ENCODE measurements at places on chromosomes 2 and 18.

GRCh38 chr18:50700245-50701165, 119.3 kb downstream of the MRO start:
- DNase-seq = no peak

DNA sequence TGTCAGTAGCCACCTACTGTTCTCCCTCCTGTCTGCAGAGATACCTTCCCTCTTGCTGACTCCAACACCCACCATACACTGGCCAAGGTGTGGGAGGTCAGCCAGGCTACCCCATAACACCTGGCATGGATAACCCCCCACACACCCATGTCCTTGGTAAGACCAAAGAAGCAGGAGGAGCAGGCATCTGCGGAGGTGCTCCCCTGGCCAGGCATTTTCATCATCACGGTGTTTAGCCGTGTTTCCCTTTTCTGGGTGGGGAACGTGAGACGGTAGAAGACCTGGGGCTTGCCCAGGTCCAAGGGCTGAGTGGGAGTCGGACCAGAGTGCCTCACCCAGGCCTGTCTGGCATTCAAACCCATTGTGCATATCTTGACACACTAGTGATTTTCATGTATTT, 150.3 kb downstream of the SMAD7 start:
- DNase-seq = no peak

DNA sequence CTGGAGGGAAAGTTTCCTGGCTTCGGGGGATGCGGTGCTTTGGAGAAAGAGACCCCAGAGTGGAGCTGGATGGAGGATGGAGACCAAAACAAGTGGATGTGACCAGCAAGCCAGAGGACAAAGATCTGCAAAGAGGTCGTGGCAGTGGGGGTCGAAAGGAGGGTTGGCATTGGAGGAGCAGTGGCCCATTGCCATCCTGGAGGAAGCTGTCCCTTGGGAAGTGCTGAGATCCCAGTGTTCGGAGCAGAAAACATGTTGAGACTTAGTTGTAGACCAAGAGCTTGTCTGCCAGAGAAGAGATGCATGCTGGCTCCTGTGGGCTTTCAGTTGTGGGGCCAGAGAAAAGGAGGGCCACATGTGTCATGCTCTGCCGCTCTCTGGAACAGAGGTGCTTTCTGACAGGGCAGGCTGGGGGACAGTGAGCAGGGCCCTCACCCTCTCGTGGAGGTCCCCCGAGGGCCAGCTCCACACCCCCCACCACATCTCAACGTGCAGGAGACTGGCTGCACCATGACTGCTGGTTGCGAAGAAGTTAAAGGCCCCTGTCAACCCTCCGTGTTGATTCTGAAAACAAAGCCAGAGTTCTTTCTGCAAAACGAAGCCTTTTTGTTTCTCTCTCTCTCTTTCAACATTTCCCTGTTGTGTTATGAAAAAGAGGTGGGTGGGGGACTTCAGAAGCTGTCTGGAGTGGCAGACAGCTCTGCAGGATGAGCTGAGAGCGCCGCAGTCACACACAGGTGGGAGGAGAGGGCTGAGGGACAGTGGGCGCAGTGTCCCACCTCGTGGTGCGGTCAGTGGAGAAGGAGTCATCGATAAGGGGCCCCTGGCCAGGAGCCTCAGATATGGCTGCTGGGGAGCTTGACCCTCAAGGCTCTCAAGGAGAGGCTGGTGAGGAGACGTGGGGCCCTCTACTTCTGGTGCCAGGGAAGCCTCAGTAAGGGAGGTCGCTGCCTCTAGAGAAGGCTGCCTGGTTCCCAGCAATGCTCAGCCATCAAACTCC, 77.6 kb upstream of the BCL2L11 start:
- DNase-seq = no peak

- DNase-seq = no peak
Observed at GRCh38 chr2:8489751-8490150, 192.1 kb upstream of the ID2 start.

- DNase-seq = peak; percentile 95
Observed at GRCh38 chr18:59957957-59958356, 58.2 kb downstream of the PMAIP1 start.

- DNase-seq = no peak
Observed at GRCh38 chr2:120613742-120614571, 121.7 kb upstream of the GLI2 start.

- DNase-seq = no peak
Observed at GRCh38 chr2:205803500-205803899, 121.2 kb downstream of the NRP2 start.

DNA sequence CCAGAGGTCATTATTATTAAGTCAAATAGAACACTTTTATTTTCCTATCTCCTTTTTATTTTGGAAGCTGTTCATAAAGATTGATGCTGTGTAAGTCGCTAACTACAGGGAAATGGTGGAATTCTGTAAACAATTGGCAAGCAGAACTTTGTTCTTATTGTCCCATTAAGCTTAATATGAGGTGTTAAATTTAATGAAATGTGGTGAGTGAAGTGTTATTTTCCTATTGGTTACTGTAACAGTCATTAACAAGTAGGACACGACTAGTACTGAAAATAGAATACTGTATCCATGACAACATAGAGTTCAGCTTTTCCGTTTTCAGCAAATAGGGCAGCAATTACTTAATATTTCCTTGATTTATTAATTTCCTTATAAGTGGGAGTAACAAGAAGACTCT, 279.1 kb upstream of the ZEB2 start:
- no peak for DNase-seq

- no peak for DNase-seq
Observed at GRCh38 chr2:151862700-151863099, 34.5 kb upstream of the ARL5A start.

DNA sequence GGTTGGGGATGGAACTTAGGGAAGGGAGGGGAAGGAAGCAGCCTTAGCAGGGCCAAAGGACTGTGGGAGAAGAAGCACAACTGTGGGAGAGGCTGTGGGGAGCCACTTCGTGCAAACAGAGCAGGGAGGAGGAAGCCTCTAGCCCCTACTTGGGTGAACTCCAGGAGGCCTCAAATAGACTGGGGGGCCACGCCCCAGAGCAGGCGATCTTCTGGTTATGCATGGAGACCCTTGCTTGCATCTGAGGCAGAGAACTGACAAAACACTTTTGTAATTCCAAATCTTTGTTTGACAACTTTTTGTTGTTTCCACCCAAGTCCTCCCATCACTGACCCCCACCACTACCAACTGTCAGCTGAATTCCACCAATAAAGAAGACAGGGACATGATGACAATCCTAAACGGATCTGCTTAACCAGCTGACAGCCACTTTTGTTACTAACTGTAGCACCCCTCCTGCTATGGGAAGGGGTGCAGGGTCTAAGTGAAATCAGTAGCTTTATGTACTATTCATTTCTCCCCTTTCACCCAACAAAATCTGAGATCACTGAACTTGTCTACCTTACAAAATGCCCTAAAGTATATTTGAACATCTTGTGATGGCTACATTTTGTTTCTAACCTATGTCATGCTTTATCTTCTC, 80.5 kb upstream of the CPO start:
- DNase-seq = no peak

GRCh38 chr2:88350331-88351248, 101.9 kb downstream of the FOXI3 start:
- DNase-seq = peak; percentile 4

DNA sequence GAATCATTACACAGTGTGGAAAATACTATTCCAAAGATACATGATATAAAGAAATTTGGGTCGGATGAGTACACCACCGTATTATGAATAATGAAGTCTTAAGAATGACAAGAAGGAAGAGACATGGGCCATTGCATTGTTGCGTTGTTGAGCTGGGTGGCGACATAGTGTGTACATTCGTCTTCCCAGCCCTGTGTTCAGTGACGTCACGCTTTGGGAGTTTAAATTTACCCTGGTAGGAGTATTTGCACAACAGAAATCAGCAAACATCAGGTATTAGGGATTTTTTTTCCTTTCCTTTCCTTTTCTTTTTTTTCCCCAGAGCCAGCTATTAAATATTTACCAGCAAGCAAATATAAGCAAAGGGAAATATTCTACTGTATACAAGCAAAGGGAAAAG, 347.2 kb upstream of the NETO1 start:
- no peak for DNase-seq

DNA sequence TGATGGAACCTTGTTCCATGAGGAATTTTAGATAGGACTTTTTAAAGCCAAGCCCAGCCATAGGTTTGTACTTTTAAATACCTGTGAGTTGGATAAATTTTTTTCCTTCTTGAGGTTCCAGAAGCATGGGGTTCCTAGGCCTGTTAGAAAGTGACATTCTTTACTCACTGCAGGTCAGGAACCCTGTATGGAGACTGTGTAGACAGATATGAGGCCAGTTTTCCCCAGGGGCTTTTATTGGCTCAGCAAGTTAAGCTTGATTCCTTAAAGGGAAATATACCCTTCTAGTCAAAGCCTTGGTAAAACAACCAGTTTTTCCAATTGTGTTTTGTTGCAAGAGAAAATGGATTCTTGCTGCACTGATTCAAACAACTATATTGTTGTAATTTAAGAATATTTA, 38.4 kb upstream of the GMCL1 start:
- DNase-seq = no peak

GRCh38 chr2:99256677-99257076, 1.2 kb upstream of the LYG2 start:
- no peak for DNase-seq

GRCh38 chr2:69776886-69777785, 35.2 kb downstream of the ANXA4 start:
- no peak for DNase-seq

DNA sequence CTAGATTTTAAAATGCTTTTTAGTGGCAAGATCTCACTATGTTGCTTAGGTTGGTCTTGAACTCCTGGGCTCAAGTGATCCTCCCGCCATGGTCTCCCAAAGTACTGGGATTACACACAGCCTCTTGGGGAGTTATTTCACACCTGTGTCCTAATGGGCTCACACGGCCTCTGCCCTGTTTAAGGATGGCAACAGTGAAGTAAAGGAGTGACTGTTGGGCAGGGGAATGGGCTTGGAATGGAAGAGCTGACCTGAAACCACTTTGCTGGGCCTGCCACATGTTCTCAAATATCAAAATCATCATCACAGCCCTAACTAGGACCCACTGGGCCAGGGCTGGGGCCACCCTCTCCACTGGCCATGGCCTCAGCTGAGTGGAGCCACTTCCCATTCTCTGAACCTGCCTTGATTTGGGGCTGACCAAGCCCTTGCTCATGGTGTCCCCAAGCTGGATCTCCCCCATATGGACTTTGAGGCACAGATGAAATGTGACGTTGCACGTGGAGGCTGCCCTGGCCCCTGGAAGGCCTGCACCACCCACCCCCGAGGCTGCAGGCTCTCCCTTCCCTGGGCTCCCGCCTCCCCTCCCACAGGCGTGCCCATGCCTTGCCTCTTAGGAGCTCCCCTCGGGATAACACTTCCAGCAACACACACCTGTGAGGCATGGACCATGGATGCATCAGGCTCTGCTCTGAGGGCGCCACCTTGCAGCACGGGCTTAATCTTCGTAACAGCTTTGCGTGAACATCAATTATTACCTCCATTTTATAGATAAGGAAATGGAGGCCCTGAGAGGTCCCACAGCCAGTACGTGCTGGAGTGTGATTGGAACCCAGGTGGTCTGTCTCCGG, 71.8 kb upstream of the SMAD7 start:
- DNase-seq = no peak

DNA sequence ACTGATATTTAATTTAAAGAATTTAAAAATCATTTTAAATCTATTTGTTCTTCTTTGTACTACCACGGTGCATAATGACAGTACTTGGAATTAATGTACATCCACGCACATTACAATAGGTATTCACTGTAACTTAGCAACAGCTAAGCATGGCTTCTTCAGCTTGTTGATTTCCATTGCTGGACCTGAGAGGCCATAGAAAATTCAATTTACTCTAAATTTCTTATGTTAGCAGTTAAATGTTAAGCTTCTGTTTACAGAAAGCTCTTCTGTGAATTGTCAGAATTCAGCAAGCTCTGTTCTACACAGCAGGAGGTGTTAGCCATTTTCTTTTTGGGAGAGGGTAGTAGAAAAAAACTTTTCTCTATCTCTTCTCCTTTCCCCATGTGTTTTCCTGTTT, 1149.3 kb upstream of the CDH2 start:
- no peak for DNase-seq

GRCh38 chr2:48113767-48114166, 207.5 kb upstream of the FBXO11 start:
- no peak for DNase-seq

DNA sequence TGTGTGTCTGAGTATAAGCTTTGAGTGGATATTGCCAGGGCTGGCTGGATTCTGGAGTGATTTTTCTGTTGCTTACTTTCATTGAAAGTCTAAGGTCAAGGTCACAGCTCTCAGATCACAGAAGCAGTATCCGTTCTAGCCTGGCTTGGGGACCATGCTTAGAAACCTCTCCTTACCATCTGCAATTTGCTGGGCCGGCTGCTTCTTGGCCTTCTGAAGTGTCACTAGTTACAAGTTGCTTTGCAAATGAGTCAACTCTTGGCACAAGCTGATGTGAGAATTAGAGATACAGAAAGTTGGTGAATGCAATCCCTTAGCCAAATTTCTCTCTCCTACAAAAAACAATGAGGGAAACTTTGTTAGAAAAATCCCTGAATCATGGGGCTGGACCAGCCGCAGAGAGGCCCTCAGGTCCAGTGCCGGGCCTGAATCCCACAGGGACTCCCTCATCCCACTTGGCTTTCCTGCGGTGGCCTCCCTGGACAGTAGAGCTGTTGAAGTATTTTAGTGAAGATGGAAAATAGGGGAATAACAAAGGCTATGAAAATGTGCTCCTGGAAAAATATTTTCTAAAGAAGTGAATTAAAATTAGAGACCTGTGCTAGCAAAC, 92.7 kb upstream of the CNGA3 start:
- no peak for DNase-seq

DNA sequence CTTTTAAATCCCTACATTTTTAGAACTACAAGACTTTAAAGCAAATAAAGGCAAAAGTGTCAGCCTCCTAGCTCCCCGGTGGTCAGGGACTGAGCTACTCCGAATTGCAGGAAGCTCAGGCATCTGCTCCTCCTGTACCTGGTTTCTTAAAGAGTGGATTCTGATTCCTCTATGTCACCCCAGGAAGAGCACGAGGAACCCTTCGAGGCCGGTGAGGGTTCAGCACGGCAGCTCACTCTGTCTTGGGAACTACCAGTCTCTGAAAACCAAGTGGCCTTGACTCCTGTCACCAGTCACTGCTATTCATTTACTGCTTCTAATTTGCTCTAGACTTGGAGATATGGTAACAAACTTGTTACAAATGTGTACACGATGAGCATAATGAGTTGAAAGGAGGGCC, 2.3 kb downstream of the PER2 start:
- DNase-seq = no peak

DNA sequence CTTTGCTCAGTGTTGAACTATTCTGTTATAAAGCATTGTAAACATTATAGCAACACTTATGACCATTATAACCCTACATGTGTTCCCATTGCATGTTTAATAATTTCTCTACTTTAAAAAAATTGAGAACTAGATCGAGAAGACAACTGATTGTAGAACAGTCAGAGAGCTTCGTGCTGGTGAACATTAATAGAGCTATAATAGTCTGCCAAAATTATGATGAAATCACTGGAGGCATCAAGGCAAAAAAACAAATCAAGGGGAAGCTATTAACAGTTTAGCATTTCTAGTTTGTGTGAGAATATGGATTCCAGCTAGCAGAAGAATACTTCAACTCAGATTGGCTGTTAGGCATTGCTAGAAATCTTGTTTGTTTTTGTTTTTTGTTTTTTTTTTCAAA, 284.2 kb downstream of the CAMKMT start:
- DNase-seq = no peak

Measured in SK-N-DZ (cell line).